ENCODE measurements at places on chromosomes 11 and 22.
A peak's percentile ranks its signal among the peaks of the same experiment; 100 is the strongest.

DNA sequence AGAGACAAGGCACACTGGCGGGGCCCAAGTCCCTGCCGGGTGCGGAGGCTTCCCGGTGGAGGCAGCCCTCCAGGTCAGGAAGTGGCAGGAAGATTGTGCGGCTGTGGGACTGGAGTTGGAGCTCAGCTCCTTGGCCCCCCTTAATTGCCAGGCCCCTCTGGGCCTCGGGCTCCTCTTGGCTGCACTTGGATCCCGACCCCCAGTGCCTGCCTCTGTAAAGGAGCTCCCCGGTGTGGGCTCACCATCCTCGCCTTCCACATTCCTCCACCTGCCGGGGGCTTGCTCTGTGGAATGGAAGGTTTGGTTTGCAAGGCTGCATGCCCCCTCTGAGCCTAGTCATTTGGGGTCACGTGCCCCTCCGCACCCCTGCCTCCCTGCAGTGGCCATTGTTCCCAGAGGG, 38.1 kb upstream of the COMT start:
- DNase-seq: no peak

DNA sequence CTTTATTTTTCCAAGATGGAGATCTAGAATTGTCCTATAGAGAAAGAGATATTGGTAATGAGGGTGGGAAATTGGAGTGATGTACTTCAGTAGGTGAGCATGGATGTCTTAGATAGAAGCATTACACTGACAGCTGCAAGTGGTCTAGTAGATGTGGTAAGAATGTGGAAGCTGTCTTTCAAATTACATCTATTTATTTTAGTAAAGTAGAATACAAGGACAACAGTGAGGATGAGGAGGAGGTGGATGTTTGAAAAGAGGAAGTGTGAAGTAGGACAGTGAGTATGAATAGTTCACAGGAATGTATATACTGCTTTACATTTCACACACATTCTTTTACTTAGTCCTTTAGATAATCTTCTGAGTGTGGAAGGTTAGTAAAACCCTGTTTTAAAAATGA, 64.2 kb downstream of the HIPK3 start:
- DNase-seq: no peak

GRCh38 chr11:134350381-134350780, 18.6 kb downstream of the GLB1L2 start:
- no peak for DNase-seq

GRCh38 chr22:25219948-25220442, 556 bp downstream of the CRYBB2 start:
- no peak for DNase-seq

DNA sequence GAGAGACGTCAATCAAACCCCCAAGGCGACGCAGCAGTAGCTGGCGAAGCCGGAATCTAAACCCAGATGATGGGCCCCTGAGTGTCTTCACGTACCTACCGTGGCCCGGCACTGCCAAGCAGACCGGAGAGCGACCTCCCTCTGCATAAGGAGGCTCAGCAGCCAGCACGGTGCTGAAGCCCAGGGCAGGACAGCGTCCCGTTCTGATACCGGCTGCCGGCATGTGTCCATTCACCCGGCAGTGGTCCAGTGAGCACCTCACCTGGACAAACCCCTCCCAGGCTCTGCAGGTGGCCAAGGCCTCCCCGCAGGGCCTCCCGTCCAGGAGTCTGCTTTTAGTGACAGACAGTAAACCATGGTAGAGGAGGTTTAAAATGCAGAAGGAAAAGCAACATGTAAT, 142.0 kb downstream of the BRD1 start:
- DNase-seq: no peak

- DNase-seq: no peak
Observed at GRCh38 chr11:124754710-124755109, 2.7 kb upstream of the VSIG2 start.

- no peak for DNase-seq
Observed at GRCh38 chr11:59614277-59615119, 1.1 kb downstream of the OSBP start.

DNA sequence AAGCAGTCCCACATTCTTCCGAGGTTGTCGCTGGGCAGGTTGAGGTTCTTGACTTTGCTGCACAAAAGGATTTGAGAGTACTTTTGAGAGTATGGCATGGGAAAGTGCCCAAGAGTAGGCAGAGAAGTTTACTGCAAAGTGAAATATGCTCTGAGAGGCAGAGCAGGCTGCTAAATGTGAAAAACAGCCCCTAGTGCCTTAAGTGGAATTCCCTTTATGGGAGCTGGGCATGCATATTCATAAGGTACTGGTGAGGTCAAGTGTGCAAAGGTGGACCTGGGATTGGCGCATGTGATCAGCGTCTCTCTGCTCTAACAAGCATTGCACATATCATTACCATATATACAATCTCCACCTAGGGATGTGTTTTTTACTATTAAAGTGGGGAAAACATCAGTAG, 12.0 kb upstream of the APOL4 start:
- no peak for DNase-seq

- no peak for DNase-seq
Observed at GRCh38 chr11:109791337-109791736, 301.9 kb upstream of the ZC3H12C start.

DNA sequence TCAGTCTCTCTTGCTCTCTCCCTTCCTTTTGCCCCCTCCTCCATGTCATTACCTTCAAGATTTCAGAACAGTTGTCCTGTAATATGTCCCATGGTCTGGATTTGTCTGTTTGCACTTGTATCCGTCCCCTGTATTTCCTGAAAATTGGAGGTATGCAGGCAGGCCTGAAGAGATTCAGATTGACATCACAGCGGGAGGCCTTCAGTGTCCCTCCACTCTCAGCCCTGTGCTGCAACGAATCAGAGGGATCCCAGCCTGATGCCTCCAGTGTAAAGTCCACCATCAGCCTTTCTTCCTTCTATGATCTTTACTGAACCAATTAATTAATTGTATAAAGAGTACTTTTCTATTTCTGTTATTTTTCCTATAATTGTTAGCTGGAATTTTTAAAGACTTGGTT, 57.3 kb downstream of the ELMOD1 start:
- DNase-seq: no peak

GRCh38 chr11:12552692-12553091, 121.5 kb upstream of the TEAD1 start:
- DNase-seq: no peak

DNA sequence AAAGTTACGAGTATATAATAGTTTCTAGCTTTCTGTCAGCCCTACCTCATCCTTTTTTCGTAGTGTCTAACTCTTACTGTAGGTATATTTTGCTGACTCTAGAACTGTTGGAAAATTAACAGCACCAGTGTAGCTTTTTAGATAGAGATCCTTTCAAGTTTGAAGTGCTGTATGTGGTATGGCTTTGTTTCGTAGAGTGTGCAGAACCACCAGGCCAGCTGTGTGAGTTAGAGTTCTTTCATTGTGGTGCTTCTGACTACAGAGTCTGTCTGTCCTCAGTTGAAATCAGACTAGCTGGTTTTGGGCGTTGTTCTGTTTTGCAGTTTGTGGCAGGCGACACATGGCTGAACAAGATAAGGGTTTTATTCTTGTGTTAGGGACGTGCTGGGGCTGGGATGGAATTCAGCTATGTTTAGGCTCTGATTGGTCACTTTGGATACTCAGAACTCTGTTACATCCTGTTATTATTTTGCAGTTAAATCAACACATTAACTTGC, 3.2 kb downstream of the ARHGEF12 start:
- no peak for DNase-seq

- DNase-seq: no peak
Observed at GRCh38 chr11:73249304-73249703, 22.8 kb upstream of the P2RY6 start.

- DNase-seq: no peak
Observed at GRCh38 chr22:26804911-26805539, 147.6 kb downstream of the MIAT start.

GRCh38 chr11:29361369-29361768, 655.5 kb downstream of the KCNA4 start:
- DNase-seq: no peak

DNA sequence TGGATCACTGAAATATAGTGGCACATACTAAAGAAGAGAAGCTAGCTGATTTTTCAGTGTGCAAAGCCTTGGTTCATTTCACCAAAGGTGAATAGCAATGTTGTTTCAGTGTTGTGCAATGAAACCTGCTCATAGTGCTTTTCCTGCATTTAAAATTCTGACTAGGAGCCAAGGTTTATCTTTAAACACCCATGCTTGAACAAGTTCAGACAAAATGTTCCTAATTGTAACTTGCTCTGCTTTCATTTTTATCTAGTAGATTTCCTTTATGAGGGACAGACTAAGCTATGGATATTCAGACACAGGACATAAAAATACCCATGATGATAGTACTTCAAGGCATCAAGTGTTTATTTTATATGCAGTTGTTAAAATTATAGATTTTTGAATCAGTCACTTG, 47.7 kb downstream of the BBOX1 start:
- no peak for DNase-seq

DNA sequence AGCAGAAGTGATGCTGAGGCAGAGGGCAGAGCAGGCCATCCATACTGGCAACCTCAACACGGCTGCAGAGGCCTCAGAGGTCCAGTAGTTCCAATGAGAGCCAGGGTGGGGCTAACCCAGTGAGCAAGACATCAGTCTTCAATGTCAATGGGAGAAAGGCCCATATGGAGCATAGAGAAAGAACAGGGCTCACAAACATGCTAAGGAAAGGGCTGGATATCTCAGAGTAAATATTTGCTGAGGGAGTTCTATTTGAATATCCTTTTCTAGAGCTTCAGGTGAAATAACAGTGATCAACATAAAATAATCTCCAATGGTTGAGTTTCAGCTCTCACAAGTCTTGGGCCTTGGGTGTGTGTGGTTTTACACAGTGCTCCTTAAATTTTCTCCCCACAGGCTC, 50.8 kb upstream of the CCDC90B start:
- no peak for DNase-seq

DNA sequence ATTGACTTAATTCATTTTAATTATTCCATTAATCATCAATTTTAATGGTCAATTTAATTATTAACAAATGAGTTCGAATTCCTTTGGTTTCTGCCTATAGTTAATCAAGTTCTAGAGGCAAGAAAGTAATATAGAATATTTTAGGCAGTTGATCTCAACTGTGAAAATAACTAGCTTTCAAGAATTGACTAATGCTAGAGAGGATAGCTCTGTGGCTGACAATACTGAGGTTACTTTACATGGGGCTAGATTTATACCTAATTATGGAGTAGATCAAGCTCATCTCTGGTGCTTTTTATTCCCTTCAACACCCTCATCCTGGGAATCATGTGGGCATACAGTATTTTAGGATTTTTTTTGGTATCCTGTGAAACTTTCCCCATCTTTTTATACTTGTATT, 259.4 kb downstream of the GRM5 start:
- no peak for DNase-seq

DNA sequence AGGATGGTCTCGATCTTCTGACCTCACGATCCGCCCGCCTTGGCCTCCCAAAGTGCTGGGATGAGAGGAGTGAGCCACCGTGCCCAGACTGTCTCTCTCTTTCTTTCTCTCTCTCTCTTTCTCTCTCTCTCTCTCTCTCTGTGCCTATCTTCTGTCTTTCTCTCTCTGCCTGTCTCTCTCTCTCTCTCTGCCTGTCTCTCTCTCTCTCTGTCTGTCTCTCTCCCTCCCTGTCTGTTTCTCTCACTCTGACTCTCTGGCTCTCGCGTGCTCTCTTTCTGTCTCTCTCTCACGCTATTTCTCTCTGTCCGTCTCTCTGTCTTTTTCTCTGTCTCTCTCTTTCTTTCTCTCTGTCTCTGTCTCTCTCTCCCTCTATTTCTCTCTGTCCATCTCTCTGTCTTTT, 3911.2 kb upstream of the OR11H1 start:
- DNase-seq: no peak

GRCh38 chr11:119369132-119369925, 12.2 kb downstream of the USP2 start:
- no peak for DNase-seq

GRCh38 chr11:5364214-5364613, 12.9 kb downstream of the OR51B6 start:
- no peak for DNase-seq

- DNase-seq: no peak
Observed at GRCh38 chr11:130476200-130476921, 27.9 kb downstream of the ADAMTS15 start.

GRCh38 chr22:30607939-30608338, 965 bp downstream of the TCN2 start:
- DNase-seq: no peak

GRCh38 chr11:134657631-134658030, 245.6 kb upstream of the B3GAT1 start:
- DNase-seq: no peak

- no peak for DNase-seq
Observed at GRCh38 chr11:60741421-60741820, 15.2 kb upstream of the MS4A15 start.

DNA sequence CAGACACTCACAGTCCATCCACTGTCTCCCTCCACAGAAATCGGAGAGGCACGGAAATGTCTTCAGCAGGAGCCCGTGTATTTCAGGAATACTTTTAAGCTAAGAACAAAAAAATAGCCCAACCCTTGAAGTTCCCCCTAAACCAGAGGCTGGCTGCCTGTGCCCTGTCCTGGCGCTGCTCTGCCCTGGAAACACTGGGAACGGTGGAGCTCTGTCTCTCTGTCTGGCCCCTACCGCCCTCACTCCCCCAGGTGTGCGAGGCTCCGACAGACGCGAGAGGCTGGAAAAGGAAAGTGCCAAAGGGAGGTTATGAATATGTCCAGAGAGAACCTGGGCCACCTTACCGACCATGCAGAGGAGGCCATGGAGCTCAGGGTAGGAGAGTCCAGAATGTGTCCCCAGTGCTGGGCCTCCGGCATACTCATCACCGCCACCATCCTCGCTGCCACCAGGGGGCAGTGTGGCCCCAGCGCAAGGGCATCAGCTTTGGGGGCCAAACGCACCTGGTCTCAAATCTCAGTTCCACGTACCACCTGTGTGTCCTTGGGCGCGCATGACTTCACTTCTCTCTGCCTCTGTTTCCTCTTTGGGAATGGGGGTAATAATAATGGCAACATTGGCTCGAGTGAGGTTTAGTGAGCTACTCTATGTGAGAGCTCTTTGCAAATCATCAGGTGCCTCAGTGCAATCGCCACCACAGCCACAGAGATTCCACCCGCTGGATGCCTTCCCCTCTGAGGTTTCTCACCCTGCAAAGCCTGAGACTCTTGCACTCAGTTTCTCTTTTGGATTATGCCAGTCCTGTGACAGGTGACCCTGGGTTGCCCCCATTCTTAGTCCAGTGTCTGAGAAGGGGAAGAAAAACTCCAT, 10.4 kb upstream of the SLCO2B1 start:
- DNase-seq: no peak

GRCh38 chr22:23357053-23357452, 176.7 kb downstream of the BCR start:
- no peak for DNase-seq

GRCh38 chr11:46537537-46538295, 56.1 kb downstream of the AMBRA1 start:
- peak; percentile 46 for DNase-seq
